ENCODE measurements at places on chromosomes 5 and 9.

DNA sequence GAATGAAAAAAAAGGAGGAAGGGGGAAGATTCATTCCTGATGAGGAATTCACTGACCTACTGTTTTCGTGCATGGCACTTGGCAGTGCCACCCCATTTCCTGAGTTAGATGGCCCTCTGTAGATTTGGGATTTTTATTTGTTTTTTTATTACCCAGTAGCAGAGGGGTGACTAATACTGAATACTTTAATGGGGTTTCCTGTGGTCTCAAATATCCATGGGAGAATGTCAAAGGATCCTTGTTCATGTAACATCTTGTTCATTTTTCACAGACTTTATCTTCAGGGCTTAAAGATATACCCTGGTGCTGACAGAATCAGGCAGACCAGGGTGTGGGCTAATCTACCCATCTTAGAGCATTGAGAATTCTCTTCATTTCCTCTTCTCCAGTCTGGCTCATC is 93.0 kb downstream of the MAMDC2 start:
- DNase-seq = no peak

GRCh38 chr5:71807909-71808308 is 88.8 kb downstream of the CARTPT start:
- no peak for DNase-seq

- no peak for DNase-seq
These were observed 974 bp downstream of the CCDC69 start for GRCh38 chr5:151222790-151223446.

- no peak for DNase-seq
These were observed 1072.3 kb upstream of the DMAC1 start for GRCh38 chr9:8871796-8872445.

- no peak for DNase-seq
These were observed 31.2 kb downstream of the JMY start for GRCh38 chr5:79267180-79267579.

GRCh38 chr5:81740758-81741157 is 10.1 kb downstream of the SSBP2 start:
- no peak for DNase-seq

All from T follicular helper cell (primary cell).